ENCODE measurements at places on chromosomes 2 and 18.

DNA sequence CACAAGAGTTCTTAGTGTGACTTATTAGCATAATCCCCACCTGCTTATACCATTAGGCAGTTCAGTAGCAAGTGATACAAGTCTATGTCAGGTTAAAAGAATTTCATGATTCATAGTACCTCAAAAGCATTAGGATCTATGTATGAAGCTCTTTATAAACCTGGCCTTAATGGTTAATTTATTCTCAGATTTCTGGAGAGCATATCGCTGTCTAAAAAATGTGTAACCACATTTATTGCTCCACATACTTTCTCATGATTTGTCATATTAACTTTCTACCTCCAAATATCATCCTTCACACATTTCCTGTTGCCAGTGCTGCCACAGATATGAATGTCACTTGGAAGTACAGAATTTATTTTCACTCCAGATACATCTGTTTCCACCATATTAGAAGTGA is 332.8 kb upstream of the MAP2 start:
- DNase-seq, result no peak

DNA sequence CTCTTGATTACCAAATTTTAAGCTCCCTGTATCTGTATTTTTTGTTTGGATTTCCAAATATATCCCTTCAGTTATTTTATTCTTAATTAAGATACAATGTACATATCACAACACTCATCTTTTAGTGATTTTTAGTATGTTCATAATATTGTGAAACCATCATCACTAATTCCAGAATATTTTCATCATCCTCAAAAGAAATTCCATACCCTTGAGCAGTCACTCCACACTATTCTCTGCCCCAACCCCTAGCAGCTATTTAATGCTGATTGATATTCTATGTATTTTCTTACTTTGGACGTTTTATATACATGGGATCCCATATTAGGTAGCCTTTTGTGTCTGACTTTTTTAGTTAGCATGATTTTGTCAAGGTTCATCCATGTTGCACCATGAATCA is 127.4 kb upstream of the SLC8A1 start:
- DNase-seq, result no peak

- no peak for DNase-seq
Measured at GRCh38 chr2:8455236-8456150, 226.4 kb upstream of the ID2 start.

- no peak for DNase-seq
Measured at GRCh38 chr18:9321017-9321452, 13.5 kb upstream of the TWSG1 start.

GRCh38 chr2:64243081-64244036 is 99.1 kb upstream of the PELI1 start:
- no peak for DNase-seq

- no peak for DNase-seq
Measured at GRCh38 chr2:143802871-143803650, 673.8 kb downstream of the ARHGAP15 start.

DNA sequence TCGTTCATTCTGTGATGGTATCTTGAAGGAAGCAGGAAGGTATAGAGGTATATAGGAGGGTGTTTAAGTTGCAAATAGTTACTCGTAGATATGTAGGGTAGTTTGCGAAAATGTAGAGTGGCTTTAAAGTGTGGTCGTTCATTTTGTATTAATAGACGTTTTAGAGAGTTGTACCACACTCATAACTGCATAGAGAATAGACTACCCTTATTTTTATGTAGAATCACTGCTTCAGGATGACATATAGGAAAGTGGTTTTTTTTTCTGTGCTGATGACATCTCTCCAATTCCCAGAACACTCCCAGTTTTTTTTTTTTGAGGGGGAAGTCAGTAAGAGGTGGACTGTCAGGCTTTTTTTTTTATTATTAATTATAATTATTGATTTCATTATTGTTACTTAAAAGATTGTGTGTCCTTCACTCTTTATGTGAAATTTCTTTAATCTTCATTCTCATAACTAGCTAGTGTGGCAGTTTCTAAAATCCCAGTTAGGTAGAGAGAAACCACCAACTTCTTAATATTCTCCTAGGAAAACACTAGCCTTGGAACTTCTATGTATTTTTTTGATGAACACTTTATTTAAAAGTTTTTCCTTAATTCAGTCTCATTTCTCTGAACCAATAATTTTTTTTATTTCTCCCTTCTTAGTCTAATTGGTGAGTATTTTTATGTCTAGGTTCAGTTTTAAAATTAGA is 1.5 kb downstream of the ACTR3 start:
- DNase-seq, result no peak

DNA sequence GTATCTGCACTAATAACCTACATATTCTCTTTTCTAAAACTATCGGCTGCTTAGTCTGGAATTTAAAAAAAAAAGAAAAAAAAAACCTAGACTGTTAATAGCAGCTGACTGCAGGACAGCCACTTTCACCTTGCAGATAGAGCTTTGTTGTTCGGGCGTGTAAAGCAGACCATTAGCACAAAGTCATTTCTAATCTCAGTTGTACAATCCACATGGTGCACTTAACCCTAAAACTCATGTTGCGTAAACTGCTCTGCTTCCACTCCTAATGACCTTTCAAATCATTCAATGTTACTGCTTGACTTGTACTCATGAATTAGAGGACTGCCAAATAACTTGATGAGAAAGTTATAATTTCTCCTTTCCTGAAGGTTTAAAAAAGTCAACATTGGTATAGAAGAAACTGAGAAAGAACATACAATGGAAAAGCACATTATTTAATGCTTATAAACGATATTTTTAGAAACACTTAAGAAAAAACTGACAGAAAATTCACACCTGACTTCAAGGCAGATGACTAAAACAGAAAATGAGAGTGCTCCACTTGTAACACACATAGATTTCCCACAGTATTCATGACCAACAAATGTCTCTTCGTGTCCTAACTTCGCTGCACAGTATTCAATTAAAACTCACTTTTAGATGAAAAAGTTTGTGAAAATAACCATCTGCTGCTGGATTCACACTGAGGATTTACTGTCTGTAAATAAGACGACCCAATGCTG is 2.6 kb downstream of the CDH2 start:
- DNase-seq, result no peak

GRCh38 chr2:189700681-189701080 is 26.2 kb downstream of the ANKAR start:
- no peak for DNase-seq

- no peak for DNase-seq
Measured at GRCh38 chr2:227617316-227618230, at the start of gene SCYGR4. Gene SCYGR4 (plus strand): TSS chr2:227617498. CDS start chr2:227617498, 0 bp downstream.

GRCh38 chr2:199201539-199201938 is 256.2 kb downstream of the SATB2 start:
- no peak for DNase-seq

DNA sequence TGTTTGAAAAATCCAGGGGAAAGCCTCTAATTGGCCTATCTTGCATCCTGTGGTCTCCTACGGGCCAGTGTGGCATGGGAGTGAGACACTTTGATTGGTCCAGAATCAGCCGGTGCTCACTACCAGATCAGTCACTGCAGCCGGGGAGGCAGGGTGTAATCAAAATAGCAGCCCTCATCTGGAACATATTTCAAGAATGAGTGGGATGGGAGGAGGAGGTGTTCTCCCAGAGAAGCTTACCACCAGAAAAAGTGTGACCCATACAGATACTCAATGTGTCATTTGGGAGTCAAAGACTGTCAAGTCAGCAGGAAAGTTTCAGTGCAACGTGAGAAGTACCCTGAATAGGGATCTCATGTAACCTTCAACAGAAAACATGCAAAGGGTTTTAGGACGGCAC is 393.9 kb upstream of the SLC14A2 start:
- no peak for DNase-seq

- peak; percentile 1 for DNase-seq
Measured at GRCh38 chr2:44120428-44120827, 48.2 kb upstream of the PPM1B start.

GRCh38 chr2:74146929-74147726 is 584 bp downstream of the BOLA3 start:
- no peak for DNase-seq

DNA sequence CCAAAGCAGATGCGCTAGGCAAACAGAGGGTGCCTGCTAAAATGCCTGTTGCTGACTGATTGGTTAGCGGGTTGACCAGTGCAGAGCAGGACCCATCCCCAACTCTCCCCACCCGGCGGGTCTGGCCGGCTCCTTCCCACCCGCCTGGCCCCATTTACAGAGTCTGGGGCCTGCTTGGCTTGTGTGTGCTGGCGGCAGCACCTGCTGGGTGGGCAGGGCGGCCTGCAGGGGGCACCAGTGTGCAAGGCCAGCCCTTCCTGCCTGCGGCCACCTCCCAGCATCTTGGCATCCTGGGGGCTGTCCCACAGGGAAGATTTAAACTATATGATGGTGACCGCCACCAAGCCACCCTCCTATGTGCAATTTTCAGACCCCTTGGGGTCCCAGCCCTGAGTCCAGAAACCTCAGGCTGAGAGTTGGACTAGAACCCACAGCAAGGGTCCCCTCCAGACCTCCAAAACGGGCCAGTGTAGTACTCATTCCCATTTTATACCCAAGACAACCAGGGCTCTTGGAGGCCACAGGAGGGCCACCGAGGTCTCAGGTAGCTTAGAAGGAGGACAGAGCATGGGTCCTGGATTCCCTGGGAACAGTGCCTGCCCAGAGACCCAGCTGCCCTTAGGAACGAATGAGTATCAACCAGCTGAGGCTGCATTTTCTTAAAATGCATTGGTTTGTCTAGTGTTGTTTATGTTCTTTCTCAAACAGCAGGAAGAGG is 173.6 kb downstream of the SMAD7 start:
- peak; percentile 58 for DNase-seq

- no peak for DNase-seq
Measured at GRCh38 chr2:186868344-186868743, 19.4 kb upstream of the ZSWIM2 start.

DNA sequence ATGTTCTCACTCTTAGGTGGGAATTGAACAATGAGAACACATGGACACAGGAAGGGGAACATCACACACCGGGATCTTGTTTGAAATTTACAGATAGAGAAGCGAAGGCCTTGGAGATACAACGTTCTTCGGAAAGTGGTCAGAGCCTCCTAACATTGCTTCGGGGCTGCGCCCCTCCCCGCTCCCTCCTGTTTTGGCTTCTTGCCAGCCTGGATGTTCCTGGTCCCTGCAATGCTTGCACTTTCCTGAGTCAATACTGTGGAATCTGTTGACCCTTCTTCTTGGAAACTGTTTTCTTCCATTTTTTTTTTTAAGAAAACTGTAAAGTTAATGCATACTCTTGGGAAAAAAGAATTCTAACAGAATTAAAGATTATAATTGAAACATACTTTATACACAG is 360.8 kb downstream of the SOCS6 start:
- no peak for DNase-seq

DNA sequence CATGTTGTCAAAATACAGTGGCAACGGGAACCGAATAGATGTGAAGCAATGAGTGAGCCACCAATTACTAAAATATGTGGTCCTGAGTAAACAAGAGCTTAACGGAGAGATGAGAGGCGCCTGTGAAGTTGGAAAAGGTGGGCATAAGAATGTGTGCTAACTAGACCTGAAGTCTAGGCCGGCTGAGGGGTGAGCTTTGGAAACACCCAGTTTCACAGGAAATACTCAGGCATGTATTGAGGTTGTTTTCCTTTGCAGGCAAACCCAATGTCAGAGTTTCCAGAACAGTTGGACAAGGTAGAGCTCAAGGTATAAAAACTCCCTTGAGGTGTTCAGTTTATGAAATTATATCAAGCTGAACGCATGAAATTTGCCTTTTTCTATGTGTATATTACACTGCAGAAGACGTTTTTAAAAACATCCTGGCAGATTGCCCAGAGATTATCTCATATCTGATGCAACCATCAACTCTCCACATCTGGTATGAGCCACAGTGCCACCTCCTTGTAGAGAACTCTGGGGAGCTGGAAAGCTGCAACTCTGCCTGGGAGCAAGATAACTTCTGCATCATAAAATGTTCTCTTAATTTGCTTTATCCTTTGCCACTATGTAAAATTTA is 3.9 kb upstream of the WDSUB1 start:
- no peak for DNase-seq

DNA sequence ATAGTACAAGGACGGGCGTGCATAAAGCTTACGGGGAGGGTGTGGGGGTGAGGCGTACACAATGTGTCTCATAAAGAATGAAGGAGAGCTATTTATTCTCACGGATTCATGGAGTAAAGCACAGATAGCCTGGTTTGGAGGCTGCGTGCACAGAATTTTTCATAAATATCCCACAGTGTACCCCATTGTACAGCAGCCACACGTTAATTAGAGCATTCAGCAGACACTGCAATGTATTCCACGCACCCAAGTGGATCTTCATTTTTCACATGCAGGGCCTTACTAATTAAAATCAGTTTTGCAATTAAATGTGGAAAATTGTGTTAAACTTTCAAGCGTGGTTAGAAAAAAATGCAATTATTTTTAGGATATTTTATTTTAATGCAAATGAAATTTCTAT is 227.7 kb upstream of the PXDN start:
- DNase-seq, result no peak

- no peak for DNase-seq
Measured at GRCh38 chr18:13513021-13513420, 213.3 kb downstream of the FAM210A start.

DNA sequence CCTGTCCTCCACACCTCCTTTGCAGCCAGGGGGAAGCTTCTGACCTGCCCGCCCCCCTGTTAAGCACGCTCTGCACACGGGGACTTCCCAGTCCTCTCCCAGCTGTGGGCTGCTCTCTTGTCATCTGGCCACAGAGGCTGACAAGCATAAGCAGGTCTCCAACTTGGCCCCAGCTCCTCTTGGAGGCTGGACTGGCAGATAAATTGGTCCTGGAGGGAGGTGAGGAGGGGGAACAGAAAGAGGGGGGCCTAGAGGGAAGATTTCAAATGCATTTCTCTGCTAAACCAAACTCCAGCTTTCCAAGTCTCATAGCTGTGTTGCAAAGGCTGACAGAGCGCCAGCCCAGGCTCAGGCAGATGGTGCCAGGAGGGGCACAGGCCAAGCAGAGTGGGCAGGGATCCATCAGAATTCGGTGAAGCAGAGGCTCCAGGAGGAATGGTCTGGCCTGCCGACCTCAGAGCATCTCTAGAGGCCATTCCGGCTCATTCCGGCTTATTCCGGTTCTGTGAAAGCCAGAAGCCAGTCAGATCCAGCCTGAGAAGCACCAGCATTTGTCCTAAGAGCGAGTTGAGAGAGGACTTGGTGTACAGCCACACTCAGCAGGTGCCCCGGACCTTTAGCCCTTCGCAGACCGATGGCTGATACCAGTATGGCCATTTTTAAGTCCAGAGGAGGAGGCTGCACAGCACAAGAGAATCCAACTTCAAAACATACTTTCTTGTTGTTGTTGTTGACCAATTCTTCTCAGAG is 508.9 kb upstream of the MYT1L start:
- no peak for DNase-seq

All from activated CD4-positive, alpha-beta T cell treated with anti-CD3 and anti-CD28 coated beads, Interleukin-2, amount 50 U/mL, for 4 hours (primary cell).